Coronary artery (tissue), 2 donors: ENCODE measurements at places on chromosomes 5 and 9.
A peak's percentile ranks its signal among the peaks of the same experiment; 100 is the strongest.

DNA sequence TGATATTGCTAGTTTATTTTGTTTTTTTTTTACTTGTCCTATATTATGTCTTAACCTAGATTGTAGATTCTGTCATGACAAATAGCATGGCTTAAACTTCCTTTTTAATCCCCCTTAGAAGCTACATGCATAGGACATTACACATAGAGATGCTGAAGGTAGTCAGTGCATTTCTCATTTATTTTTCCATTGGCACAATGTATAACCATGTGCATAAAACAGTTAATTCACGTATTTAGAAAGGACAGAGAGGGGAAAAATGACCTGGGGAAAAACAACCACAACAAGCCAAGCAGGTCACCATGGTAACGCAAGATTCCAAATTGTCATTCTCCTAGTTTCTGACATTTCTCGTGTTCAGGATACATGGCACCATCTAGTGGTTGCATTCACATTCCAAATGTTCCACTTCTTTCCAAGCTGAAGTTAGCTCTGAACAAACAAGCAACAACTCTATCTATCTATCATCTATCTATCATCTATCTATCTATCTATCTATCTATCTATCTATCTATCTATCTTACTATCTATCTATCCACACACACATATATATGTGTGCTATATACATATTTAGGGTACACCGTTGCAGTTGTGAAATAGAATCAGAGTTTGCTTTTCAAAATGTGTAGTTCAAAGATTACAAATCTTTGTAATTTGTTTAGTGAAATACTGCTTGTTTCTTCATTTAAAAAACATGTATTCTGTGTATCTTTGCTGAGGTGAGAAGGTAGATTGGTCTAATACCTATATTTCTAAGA, 487.2 kb upstream of the ST8SIA4 start:
- no peak for DNase-seq

DNA sequence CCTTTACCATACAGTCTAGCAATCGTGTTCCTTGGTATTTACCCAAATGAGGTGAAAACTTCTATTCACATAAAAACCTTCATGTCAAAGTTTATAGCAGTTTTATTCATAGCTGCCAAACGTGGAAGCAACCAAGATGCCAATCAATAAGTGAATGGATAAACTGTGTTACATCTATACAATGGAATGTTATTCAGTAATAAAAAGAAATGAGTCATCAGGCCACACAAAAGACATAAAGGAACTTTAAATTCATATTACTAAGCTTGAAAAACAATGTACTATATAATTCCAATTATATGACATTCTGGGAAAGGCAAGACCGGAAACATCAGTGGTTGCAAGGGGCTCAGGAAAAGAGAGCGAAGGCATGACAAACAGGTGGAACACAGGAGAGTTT, 679.9 kb downstream of the ISL1 start:
- no peak for DNase-seq

GRCh38 chr5:134439210-134439654, 27.6 kb upstream of the CDKN2AIPNL start:
- DNase-seq, result peak; percentile 83

- peak; percentile 14 for DNase-seq
Observed at GRCh38 chr9:113630386-113631136, 167.0 kb downstream of the RGS3 start.

GRCh38 chr5:163193886-163194285, 243.5 kb upstream of the CCNG1 start:
- no peak for DNase-seq

GRCh38 chr5:116415182-116415581, 159.4 kb downstream of the SEMA6A start:
- DNase-seq, result no peak

DNA sequence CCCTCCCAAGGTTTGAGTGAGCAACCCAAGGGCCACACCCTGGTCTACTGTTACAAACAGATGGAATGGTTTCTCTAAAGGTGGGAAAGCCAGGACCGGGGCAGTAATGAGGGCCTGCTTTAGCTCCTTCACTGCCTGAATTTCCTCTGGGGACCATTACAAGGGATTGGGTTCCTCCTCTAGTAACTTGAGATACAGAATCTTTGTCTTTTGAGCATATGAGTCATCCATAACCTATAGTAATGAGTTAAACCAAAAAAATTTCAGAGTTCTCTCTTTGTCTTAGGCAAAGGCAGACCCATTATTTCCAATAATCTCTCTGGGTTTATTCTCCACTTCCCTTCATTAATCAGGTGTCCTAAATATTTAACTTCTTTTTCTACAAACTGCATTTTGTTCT, 618.8 kb downstream of the HINT1 start:
- DNase-seq, result no peak

- DNase-seq, result no peak
Observed at GRCh38 chr5:10432059-10433008, 9.3 kb upstream of the ROPN1L start.

DNA sequence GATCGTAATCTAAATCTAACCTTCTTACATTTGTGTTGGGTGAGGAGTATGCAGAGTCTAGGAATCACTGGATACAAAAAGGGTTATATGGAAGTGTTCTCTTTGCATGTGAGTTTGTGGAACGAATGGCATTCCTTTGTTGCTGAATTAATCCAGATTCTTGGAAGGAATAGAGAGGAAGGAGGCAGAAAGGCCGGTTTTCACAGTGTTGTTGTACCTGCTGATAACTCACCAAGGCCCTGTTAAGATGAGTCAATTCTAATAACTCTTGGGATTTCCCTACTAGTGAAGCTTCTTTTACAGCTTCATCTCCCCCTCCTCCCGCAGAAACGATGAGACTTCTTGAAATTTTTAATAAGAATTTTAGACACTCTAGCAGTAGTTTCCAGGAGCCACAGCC, 84.0 kb downstream of the ZSWIM6 start:
- DNase-seq, result no peak

DNA sequence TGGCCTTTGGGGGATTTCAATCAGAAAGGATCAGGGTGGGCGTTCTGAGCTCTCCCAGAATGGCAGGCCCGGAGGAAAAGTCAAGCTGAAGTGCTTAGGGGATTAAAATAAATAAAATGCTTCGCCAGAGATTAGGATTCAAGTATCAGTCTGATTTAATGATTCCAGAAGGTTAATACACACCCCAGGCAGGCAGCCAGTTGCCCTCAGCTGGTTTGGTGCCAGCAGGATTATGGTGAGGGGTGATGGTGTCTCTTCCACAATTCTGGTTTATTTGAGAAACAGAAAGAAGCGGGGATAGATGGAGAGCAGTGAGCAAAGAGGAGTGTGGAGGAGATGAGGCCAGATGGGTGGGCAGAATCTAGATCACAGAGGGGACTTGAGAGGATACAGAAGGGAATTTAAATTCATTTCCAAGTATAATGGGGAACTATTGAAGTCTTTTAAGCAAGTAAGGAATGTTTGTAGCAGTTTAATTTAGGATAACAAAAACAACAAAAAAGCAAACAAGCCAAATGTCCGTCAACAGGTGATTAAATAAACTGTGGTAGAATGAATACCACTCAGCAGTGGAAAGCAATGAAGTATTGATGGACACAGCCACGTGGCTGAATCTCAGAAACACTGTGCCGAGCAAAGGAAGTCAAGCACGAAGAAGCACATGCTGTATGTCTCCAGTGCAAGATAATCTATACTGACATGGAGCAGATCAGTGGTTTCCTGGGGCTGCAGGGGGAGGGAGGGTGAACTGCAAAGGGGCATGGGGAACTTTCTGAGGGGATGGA, 297.7 kb downstream of the MSX2 start:
- no peak for DNase-seq

GRCh38 chr9:99143655-99144054, 38.7 kb downstream of the TGFBR1 start:
- DNase-seq, result no peak

DNA sequence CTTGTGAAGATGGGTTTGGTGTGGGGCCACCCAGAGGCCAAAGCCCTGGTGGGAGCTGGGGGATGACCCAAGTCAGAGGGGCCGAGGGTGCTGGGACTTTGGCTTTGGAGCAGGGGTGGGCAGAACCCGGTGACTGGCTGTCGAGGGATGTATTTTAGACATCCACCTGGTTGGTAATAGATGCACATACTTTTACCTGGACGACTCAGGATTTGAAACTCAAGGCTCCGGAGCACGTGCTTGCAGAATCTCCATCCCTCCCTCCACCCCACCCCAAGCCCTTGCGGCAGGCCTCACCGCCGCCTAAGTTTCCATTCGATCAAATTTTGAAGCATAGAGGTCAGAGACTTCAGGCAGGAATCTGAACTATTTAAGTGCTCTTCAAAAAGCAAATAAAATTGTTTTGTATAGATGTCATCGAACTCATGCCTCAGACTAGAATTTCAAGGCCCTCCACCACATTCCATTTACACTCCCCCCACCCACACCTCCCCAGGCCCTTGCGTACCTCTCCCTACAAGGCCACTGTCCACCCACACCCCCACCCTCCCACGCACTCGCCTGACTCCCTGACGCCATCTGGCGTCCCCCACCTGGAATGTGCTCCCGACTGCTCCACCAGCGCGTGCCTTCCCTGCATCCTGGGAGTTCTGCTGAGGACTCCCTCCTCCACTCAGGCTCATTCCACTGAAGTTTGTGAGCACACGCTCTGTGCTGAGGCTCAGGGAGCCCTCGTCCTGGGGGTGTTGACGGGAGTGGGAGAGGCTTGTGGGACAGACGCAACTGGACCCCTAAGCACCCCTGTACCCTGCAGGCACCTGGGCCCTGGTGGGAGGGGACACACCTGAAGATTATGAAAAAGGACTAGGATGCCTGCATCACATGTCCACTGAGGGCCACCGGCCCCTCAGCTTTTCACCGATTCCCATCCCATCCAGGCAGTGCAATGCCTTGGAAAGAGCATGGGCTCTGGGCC, 56.4 kb upstream of the RPL26L1 start:
- peak; percentile 96 for DNase-seq

- peak; percentile 79 for DNase-seq
Observed at GRCh38 chr9:131423171-131423581, 29.3 kb downstream of the PRRC2B start.

- DNase-seq, result no peak
Observed at GRCh38 chr5:158061451-158061850, 202.5 kb upstream of the CLINT1 start.

- no peak for DNase-seq
Observed at GRCh38 chr9:83981126-83981871, 694 bp downstream of the RMI1 start.

- DNase-seq, result no peak
Observed at GRCh38 chr9:27059412-27059811, 49.6 kb upstream of the TEK start.
